ELF-1 (cell line): ENCODE measurements at places on chromosomes 5 and 9.

DNA sequence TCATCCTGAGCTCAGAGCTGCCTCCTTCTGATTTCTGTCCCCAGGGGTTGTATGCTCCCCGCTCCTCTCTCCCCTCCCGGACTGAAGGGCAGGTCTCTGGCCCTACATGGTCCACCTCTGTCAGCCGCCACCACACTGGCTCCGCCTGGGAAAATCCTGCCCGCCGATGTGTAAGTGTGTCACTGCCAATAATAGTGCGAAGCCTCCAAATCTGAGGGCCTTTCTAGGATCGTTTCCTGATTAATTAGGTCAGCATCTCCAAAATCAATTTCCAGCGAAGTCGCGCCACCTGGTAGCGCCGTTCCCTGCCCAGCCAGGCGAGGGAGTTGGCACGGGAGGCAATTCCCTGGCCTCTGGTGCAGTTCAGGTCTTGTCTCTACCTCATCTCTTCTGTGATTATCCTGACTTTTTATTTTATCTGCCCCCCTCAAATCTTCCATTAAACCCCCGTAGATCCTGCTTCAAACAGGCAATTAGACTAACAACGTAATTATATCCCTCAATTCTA lies 73.5 kb downstream of the ZNF618 start:
- no peak for DNase-seq

DNA sequence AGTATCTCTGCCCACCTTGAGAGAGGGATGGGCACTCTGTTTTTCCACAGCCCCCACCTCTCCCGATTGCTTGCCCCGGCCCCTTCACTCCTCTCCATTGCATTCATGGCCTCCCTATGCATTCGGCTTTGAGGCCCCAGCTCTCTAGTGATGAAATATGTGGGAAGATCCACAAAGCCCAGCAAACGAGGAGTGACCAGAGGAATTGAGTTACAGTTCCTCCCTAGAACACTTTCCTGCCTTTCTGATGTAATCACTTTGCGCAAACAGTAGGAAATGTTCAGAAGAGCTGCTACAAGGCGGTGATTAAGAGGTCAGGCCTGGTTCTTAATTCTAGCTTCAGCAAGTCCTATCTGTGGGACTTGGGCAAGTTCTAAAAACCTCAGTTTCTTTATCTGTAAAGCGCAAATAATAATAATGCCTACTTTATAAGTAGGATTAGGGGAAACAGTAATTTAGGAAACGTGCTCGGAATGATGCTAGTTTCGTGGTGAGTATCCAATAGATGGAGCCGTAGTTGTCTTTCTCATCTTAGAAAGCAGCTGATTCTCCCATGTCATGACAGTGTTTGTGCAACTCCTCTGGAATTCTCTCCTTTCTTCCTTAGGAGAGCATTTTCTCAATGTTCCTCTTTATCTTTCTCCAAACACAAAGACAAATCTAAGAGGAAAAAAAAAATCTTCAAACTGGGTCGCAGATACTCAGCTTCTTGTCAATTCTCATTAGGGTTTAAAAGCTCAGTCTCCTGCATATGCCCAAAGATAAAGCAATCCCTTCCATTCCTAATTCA lies 99.5 kb upstream of the MSX2 start:
- DNase-seq, result peak; percentile 25

GRCh38 chr5:137113939-137114338 lies 385.2 kb downstream of the SPOCK1 start:
- no peak for DNase-seq

DNA sequence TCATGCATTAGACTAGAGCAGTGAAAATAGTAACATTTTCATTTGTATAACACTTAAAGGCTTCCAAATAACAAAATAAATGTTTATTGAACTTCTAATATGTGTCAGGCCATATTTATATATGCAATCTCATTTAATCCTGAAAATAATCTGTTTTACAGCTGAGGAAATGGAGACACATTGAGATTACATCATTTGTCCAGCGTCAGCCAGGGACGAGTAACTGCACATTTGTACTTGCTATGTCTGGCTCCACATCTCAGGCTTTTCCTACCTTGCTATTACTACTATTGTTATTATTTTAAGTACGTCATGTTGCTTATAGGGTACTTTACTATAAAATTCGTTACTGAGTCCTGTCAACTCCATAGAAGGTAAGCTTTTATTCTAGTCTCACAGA lies 3.8 kb upstream of the C9 start:
- DNase-seq, result no peak

- DNase-seq, result no peak
These were observed 147.6 kb upstream of the NR3C1 start for GRCh38 chr5:143550986-143551630.

- DNase-seq, result no peak
These were observed 419.6 kb downstream of the EFNA5 start for GRCh38 chr5:107251151-107251550.

- DNase-seq, result peak; percentile 14
These were observed 261.3 kb downstream of the PIK3R1 start for GRCh38 chr5:68476854-68477253.

DNA sequence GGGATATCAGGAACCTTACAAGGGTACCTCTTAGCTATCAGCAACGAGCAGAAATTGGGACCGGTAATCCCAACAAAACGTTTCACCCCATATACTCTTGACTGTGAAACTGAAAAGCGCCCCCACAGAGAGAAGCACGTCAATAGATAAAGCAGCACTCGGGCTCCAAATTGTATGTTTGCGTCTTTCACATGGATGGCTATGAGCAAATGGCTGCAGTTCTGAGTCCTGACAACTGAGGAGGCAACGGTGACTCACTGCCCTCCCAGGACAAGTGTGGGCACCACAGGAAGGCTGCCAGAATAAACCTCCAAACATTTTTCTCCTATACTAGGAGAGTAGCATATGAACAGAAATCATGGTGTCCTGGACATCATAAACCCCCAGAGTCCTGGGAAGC lies 36.6 kb downstream of the SEMA4D start:
- no peak for DNase-seq

DNA sequence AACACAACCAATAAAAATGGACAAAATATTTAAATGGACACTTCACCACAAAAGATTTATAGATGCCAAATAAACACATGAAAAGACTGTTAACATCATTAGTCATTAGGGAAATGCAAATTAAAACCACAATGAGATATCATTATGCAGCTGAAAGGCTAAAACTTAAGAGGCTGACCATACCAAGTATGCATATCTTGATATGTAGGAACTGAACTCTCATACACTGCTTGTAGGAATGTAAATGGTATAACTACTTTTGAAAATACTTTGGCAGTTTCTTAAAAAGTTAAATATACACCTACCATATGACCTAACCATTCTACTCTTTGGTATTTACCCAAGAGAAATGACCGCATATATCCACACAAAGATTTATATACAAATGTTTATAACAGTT lies 13.6 kb upstream of the ADAMTS12 start:
- no peak for DNase-seq

DNA sequence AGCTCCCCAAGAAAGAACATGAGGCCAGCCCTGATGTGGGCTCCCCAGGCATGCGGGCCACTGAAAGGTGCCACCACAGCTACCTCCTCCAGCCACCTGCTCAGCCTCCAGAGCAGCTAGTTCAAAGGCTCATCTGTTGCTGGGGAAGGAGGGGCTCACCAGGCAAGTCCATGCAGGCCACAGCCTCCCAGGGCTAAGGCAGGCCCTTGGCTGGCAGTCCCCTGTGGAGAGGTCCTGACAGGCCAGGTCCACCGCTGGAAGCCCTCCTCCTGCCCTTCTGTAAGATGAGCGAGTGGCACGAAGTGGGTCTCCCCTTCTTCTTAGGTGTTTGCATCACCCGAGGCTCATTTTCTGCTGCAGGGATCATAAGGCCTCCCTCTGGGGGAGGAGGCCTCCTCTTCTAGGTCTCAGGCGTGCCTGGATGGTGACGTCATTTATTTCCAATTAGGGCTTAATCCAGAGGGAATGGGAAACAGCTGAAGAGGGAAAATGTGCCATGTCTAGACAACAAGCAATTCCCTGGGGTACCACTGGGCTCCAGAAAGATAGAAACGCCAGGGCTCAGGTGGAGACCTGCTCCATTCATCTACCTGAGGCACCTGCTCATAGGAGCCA lies 91.6 kb downstream of the CFAP90 start:
- DNase-seq, result peak; percentile 6

DNA sequence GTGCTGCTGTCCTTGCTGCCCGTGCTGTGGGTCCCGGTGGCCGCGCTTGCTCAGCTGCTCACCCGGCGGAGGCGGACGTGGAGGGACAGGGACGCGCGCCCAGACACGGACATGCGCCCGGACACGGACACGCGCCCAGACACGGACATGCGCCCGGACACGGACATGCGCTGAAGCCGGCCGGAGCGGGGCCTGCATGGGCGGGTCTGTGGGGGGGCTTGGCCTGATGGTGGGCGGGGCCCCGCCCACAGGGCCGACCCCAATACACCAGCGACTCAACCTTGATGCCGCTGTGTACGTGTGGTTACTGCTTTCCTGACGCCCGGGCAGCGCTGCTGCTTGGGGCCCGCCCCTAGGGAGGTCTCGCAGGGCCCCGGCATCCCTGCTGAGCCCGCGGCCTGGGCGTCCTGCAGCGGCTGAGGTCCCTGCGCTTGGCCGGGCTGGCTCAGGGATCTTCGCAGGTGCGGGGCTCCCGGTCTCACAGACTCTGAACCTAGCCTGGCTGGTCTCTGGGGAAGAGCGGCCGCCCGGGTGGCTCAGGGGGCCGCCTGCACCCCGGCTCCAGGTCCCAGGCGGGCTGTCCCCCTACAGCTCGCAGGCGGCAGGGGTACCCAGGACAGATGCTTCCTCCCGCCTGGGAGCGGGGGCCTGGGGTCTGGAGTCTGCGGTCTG lies 20.9 kb downstream of the SLC6A18 start:
- no peak for DNase-seq

- DNase-seq, result no peak
These were observed 18.3 kb downstream of the ACTL7B start for GRCh38 chr9:108837530-108837929.

DNA sequence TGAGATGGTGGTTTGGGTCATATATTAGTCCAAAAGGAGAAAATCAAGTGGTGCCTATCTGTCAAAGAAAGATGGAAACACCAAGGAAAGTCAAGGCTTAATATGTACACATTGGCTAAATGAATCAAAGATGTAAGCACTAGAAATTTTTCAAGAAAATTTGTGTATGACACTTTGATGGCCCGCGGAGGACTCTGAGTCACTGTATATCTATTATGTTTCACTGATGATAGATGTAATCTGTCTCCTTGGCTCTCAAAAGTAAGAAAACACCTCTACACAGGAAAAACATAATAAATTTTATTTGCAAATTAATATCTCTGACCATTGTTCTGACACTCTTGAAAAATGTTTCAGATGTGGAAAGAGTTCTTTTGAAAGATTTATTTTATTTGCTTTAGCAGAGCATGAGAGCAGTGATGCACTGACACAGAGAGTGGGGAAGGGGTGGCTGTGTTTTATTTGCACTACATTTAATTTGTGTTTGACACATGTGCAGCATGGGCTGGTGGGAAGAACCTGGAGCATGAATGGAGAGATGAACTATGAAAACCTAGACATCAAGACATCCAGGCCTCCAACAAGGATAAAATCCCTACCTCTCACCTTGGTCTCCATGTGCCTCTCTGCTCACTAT lies 180.8 kb upstream of the GAS1 start:
- no peak for DNase-seq

GRCh38 chr5:116273448-116274242 lies 188.8 kb downstream of the COMMD10 start:
- no peak for DNase-seq

GRCh38 chr5:9468060-9468388 lies 77.9 kb downstream of the SEMA5A start:
- peak; percentile 27 for DNase-seq

DNA sequence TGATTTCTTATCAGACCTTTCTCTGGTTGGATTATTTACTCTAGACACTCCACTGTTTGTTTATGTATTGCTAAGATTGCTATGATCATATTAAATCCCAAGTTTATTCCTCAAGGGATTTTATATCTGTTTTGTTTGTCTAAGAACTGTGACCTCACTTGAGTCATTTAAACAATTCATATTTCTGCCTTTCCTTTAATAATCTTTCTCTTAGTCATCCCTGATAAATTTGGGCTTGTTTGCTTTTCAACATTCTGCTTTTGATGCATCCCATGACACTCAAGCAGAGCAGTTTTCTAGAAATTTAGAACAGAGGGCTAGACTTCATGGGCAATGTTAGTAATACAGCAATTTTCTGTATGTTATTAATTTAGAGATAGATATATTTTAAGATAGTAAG lies 231.6 kb upstream of the TNC start:
- no peak for DNase-seq

- no peak for DNase-seq
These were observed 4.0 kb downstream of the TTLL11 start for GRCh38 chr9:122088880-122089706.

DNA sequence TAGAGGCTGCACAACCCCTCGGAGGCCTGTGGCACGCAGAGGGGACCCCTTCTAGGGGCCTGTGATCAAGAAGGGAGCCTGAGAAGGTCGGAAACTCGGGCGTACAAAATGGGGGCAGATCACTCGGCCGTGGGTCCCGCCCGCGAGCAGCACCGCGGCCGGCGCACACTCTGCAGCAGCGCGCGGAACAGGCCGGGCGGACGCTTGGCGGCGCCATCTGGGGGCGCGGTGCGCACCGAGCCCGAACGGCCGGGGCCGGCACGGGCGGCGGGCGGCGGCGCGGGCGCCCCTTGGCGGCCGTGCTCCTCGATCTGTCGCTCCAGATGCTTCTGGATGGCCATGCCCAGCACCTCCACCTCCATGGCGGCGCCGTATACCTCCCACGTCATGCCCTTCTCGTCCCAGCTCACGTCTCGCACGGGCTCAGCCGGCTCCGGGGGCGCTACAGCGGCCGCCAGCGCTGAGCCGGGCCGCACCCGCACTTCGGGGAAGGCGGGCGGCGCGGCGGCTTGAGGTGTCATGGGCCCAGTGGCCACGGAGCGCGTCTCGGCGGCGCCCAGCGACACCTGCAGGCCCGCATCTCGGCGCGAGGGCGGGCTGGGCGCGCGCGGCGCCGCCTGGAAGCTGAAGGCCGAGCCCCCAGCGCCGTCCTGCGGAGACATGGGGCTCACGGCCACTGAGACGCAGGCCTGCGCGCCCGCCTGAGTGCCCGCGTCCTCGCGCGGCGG lies 13.1 kb downstream of the GPRIN1 start:
- peak; percentile 75 for DNase-seq

- DNase-seq, result peak; percentile 80
These were observed 20.8 kb downstream of the OBP2B start for GRCh38 chr9:133188006-133188842.

DNA sequence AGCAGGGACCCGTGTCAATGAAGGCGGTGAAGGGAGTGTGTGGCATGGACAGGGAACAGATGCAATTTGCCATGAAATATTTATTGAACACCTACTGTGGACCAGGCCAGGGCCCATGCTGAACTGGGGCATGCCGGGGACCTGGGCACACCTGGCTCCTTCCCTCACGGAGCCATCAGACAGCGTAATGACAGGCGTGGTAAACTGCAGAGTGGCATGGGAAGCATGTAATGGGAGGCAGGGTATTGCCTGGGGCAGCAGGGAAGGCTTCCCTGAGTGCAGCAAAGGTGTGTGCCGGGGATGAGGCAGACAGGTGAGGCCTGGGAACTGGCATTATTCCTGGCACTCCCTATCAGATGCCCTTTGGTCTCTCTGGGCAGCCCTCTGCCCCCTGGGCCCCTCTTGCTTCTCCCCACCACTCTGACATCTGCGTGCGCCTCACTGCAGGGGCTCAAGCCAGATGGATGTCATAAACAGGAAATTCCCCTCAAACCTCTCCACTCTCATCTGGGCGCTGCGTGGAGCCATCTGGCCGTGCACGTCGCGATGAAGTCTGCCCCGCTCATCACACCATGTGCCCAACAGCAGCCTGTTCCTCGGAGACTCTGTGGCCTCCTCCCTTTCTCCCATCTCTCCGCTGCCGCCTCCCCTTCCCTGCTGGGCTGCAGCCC lies 67.6 kb downstream of the HMCN2 start:
- no peak for DNase-seq
